ENCODE measurements at places on chromosomes 11 and 22. TPM values are rescaled to one million over a fixed set of nuclear protein-coding genes. Genes with fewer than 3 reads are reported as not detected.

DNA sequence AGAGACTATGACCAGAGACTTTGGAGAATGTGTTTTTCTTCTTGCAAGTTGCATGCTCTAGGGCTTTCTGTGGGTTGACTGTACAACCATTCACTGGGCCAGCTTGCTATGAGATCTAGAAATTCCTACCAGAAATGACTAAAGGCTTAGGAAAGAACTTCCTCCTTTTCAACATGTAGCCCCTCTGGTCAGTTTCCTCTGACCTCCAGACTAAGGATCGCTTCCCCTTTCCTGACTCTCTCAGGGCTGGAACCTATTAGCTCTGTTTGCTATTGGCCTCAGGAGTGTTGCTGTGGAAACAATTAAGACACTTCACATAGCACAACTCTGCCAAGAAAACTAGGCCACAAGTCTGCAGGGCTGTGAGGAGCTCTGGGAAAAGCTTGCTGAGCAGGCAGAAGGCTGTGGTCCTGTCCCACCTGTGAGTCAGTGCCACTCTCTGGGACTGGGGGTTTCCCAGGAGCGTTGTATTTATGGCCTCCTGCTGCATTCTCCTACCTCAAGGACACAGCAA lies 10.7 kb downstream of the CRY2 start:
- peak; percentile 32 for ATAC-seq

Gene BACE1
- total RNA-seq, result 26.1 TPM

Gene NOX4
- total RNA-seq, result 0.91 TPM

Gene CCDC188
- 5.0 TPM for total RNA-seq

GRCh38 chr22:27115816-27116256 lies 458.4 kb downstream of the MIAT start:
- no peak for ATAC-seq

DNA sequence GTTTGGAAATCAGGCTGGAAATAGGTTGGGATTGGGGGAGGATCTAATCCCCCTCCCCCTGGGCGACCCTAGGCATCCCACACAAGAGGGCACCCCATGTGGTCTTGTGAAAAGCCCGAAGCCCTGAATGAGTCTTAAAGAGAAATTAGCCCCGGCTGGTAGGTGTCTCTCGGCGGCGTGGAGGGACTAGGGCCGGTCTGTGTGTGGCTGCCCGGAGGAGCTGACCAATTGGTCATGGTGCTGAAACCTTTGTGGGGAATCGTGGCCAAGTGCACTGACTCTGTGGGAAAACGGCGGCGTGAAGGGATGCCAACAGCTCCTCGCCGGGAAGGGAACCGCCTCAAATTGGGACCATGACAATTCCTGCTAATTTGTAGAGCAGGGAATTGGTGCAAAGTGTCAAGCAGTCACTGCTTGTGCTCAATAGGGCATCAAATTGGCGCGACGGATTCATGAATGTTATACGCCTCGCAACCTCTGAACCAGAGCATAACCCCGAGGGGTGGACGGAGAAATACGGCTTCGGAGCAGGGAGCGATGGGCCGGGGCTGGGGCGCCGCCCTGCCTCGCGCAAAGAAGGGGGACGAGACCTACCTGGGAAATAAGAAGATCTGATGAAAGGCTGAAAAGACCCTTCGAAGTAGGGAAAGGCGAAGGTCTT lies 1.5 kb downstream of the DBX1 start:
- peak; percentile 77 for ATAC-seq

GRCh38 chr11:36500315-36500721 lies 9.8 kb downstream of the TRAF6 start:
- ATAC-seq, result peak; percentile 100

DNA sequence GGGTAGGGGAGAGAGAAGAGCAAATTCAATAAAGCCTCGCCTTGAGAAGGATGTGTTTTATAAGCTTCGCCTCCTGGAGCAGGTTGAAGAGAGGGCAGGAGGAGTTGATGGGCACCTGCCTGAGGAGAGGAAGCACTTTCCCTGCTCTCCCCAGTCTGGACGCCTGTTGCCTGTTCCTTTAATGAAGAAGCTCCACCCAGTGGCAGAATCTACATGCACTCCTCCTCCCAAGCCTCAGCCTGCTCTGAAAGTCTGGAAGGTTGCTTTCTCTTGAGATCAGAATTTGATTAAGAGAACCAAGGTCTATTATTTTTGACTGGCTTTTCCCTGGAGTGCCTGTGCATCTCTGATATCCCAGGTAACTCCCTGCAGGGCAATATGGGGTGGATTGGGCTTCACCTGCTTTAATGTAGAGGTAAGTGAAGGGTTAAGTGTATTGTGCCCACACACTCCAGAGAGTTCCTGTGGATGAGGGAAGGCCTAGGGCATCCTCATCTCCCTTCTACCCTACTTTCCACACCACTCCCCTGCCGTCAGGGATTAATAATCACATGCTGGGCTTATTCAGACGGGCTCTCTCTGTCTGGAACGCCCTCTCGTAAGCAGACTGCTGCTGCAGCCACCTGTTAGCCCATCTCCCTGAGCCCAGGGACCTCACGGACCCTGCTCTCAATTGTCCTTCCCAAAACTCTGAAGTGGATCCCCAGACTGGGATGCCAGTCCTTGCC lies 22.3 kb downstream of the NTM start:
- peak; percentile 93 for ATAC-seq

DNA sequence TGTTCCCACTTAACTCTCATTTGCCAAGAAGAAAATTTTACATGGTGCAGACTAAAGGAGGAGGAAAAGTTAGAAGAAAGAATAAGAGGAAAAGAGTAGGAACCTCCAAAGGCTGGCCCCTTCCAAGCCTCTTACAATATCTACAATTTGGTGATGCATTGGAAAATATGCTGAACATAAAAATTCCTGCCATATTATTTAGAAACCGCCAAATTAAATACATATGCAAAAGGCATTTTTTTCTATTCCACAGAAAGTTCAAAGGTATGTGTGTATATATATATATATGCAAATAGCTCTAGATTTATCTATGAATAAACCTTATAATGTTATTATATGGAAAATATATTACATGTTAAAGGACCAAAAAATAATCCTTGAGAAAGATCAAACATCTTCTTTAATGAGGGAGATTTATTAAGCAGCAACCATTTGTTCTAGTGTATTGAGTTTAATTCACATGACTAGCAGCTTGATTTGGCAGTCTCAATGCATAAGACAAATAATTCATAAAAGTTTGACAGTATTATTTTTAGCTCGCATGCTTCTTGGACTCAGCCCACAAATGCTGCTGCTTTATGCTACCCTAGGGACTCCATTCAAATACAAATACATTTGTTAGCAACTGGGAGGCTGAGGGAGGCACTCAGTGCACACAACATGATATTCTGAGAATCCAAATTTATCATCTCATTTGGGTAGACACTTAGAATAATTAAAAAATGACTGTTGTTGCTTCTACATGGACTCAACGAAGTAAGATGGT lies 184.9 kb downstream of the SBF2 start:
- peak; percentile 100 for ATAC-seq

GRCh38 chr11:67396587-67397389 lies 4.9 kb downstream of the PPP1CA start:
- no peak for ATAC-seq

DNA sequence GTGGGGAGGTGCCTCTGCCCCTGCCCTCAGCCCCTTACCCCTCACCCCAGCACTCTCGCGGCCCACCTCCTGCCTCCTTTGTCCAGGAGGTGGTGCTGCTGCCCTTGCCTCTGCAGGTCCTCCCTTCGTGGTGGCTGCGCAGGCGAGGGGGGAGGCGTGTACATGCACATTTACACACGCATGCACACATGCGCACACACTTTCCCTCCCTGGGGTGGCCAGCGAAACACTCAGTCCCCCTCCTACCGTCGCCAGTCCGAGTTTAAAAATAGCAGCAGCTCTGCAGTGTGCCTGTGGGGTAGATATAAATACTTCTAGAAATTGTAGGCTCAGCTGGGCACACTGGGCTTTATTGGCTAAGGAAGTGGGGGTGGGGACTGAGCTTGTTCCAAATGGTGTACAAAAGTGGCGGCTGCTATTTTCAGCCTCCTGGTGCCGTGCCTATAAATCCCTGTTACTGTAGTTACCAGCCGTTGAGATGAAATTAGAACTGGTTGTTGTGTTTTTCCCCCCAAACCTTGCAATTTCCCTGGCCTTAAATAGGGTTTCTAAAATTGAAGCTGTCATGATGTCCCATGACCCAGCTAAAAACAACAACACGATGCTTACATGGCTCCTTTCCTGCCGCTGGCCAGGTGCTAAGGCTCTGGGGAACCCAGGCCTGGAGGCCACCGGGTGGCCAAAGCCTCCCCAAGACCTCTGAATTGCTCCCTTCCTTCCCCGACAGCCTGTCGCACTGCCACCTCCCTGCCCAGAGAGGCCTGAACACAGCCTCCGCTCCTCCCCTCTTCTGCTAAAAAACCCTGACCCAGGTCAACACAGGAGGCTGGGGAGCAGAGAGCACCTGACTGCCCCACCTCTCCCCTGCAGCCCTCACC lies 12.4 kb downstream of the PICK1 start:
- ATAC-seq, result peak; percentile 86

Gene PGA5
- not detected for total RNA-seq

GRCh38 chr22:25555586-25555985 lies 8.9 kb upstream of the GRK3 start:
- ATAC-seq, result no peak

Gene FERMT3
- 1.8 TPM for total RNA-seq

Gene NEFH
- 5.1 TPM for total RNA-seq

DNA sequence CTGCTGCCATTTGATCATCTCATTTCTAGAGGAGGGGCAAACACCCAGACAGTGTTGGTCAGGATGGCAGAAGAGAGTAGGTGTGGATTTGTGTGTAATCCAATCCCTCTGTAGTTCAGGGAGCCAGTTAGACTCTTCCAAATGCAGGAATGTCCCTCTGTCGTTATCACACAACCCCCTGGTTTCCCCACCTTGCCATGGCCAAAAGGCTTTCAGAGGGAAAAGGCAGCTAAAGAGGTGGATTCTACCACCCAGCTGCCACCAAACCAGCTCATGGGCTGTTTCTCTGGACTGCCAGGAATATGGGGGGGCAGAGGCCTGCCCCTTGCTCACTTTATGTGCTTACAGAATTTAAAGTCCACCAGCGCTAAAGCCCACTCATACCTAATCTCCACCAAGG lies 18.1 kb downstream of the TSKU start:
- ATAC-seq, result no peak

Gene CASP5
- total RNA-seq, result not detected

DNA sequence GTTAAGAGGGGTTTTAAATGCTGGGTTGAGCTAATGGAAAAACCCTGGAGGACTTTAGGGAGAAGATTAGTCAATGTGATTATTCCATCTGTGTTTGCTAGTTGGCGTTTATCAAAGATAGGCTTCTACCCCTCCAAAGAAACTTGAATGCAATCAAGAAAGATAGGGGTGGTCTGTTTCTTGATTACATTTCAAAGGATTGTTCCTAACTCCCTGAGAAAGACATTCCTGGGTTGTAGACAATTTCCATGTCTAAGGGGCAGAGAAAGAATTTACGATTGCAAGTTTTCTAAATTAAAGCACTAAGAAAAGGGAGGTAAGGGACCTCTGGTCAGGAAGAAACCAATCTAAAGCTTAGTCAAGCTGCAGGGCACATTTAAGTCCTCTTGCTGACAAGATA lies 2268.7 kb downstream of the LRRC4C start:
- ATAC-seq, result no peak

GRCh38 chr11:78190871-78191538 lies 2.3 kb downstream of the USP35 start:
- no peak for ATAC-seq

DNA sequence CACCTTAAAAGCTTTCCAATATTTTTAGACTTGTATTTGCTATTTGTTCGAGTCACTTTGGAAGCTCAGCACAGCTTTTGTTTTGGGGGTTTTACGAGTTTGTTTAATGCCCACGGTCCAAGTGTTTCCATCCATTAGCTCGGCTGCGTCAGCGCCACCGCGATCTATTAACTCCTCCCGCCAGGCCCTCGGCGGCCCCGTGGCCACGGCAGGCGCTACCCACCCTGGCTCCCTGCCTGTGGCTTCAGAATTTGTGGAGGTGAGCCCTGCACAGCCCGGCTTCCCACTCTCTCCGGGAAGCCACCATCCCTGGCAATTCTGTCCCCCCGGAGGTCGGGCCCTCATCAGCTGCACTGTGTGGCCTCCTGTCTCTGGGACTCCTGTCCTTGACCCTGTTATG lies 648.5 kb downstream of the BRD1 start:
- no peak for ATAC-seq

GRCh38 chr11:30479899-30480298 lies 106.3 kb downstream of the MPPED2 start:
- ATAC-seq, result peak; percentile 70

DNA sequence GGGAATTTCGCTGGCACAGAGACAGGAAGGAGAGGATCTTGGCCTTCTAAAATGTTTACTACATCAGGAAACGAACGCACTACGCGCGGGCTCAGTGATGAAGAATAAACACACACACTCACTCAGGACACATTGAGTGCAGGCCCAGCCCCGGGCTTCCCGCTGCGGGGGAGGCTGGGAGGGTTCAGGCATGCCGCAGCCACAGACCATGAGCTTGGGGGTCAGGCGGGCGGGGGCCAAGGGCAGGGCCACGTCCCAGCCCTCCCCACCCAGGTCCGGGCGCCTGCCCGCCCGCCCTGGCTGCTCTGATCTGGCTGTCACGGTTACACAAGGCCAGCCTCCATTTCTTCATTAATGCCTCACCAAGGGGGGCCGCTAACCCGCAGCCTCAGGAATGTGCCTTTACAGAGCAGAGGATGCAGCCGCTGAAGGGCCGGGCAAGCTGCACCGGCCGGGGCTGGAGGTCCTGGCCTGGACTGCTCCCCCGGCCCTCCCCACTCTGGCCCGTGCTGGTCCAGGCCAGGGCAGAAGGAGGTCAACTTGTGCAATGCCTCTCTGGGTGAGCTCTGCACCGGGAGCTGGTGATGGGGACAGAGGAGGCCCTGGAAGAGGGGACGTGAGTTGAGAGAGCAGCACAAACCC lies 41.7 kb downstream of the IGF2 start:
- peak; percentile 81 for ATAC-seq

GRCh38 chr22:45742866-45743450 lies 71.3 kb downstream of the ATXN10 start:
- no peak for ATAC-seq

DNA sequence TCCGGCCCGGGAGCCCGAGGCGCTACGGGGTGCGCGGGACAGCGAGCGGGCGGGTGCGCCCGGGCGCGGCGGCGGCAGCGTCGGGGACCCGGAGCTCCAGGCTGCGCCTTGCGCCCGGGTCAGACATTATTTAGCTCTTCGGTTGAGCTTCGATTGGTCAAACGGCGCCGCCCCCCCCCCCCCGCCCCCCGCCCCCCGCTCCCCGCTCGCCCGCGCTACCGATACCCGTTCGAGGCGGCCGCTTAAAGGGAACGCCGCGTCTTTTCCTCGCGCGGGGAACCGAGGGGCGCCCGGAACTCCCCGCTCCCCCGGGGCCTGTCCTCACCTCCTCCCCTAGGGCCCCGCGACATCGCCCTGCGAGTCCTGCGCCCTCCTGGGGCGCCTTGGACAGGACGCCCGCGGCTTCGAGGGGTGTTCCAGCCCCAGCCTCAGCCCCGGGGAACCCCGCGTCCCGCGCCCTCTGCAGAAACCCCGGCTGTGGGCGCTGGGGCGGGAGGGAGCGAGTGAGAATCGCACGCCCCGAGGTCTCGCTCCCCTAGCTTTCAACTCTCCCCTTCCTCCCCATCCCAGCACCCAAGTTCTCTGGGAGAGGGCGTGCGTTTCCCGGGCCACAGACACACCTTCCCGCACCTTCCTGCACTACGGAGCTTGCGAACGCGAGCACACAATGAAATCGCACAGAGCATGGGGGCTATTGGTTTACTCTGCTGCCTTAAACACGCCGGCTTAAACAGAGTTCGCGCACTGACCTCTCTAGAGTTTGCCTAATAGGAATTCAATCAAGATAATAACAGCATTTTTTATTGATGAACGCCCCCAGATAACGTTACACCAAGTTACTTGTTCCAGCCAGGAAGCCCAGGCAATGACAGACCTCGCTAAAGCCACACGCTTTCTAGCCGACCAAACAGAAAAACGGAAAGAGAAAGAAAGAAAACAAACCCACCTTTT lies at the start of gene BDNF:
Gene BDNF (minus strand): TSS at position 105 of the 951 bp plus-strand sequence. CDS start 41,891 bp downstream, outside the sequence.
- peak; percentile 17 for ATAC-seq
